Karpas-422 (cell line): ENCODE measurements at places on chromosomes 12 and 14. TPM values are rescaled to one million over a fixed set of nuclear protein-coding genes. Genes with fewer than 3 reads are reported as not detected.

The PHLDA1 gene
- 10.5 and 11.3 TPM in 2 replicates for total RNA-seq

The UNC79 gene
- total RNA-seq = 0.19 and 0.43 TPM in 2 replicates

The ZCCHC8 gene
- 30.8 and 35.3 TPM in 2 replicates for total RNA-seq

The FGF6 gene
- total RNA-seq = not detected in 2 replicates

The ARHGEF40 gene
- 2.2 TPM in 2 replicates for total RNA-seq
